ENCODE measurements at places on chromosomes 2 and 18. TPM values are rescaled to one million over a fixed set of nuclear protein-coding genes. Genes with fewer than 3 reads are reported as not detected.

LYG2 gene
- not detected for total RNA-seq

RESP18 gene
- not detected for total RNA-seq

PSMA8 gene
- total RNA-seq = not detected

ALPG gene
- not detected for total RNA-seq

ITGB1BP1 gene
- 30.7 TPM for total RNA-seq

KCNE4 gene
- 2.4 TPM for total RNA-seq

SH3RF3 gene
- total RNA-seq = 0.45 TPM

C18orf54 gene
- 4.4 TPM for total RNA-seq

CXCR1 gene
- not detected for total RNA-seq

UBXN2A gene
- 10.0 TPM for total RNA-seq

THAP4 gene
- 39.9 TPM for total RNA-seq

KLHL41 gene
- not detected for total RNA-seq

TTC32 gene
- total RNA-seq = 3.5 TPM

MROH2A gene
- total RNA-seq = not detected
